NCI-H510A (cell line): ENCODE measurements at places on chromosomes 2 and 18.

- no peak for DNase-seq
Measured at GRCh38 chr2:234388591-234388990, 108.3 kb downstream of the ARL4C start.

DNA sequence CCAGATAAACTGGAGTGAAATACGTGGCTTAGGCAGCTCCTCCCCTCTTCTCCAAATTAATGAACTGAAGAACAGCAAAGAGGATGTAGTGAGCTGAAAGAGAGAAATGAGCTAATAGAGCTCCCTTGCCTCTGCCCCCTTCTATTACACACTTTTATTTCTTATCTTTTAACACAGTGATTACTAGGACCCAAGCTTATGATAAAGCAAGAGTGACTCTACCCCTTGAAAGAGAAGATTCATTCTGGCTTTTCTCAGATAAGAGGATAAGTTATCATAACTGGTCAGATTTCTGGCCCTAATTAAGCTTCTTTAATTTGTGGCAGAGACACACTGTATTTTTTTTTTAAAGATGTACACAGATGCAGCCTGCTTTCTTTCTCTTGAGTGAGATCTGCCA, 102.2 kb downstream of the MSTN start:
- no peak for DNase-seq

DNA sequence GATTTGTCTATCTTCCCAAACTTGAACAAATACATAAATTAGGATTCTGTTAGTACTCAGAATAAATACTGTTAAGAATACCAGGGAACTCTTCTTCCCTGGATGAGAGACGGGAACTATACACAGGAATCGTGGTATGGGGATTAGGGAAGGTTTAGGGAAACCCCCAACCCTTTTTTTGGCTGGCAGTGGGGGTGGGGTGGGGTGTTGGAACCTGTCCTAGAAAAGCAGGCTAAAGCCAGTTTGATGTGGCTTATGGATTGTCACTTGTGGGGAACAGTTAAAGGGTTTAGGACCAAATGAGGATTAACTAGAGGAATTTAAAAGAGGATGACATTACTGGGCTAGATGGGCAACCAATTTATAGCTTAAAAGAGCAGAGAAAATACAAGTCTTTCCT, 1.8 kb downstream of the SLC4A10 start:
- DNase-seq, result no peak

DNA sequence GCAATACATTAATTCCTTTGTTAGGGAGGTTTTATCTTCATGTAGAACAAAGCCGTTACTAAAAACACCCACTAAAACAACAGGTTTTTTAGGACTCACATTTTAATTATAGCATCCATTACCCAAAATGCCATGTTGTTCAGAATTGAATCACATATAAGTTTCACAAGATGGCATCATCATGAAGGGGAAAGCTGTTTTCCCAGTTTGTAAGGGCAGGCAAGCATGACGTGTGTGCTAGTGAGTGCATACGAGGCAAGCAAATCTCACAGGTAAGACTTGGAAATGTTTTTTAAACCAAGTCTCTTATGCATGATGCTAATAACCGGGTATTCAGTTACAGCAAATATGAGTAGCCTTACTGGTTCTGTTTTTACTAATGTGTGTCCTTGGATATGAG, 111.8 kb upstream of the NFATC1 start:
- DNase-seq, result no peak

- no peak for DNase-seq
Measured at GRCh38 chr18:9862686-9863085, 23.1 kb upstream of the TXNDC2 start.

GRCh38 chr2:46389417-46389916, 89.9 kb upstream of the TMEM247 start:
- no peak for DNase-seq

DNA sequence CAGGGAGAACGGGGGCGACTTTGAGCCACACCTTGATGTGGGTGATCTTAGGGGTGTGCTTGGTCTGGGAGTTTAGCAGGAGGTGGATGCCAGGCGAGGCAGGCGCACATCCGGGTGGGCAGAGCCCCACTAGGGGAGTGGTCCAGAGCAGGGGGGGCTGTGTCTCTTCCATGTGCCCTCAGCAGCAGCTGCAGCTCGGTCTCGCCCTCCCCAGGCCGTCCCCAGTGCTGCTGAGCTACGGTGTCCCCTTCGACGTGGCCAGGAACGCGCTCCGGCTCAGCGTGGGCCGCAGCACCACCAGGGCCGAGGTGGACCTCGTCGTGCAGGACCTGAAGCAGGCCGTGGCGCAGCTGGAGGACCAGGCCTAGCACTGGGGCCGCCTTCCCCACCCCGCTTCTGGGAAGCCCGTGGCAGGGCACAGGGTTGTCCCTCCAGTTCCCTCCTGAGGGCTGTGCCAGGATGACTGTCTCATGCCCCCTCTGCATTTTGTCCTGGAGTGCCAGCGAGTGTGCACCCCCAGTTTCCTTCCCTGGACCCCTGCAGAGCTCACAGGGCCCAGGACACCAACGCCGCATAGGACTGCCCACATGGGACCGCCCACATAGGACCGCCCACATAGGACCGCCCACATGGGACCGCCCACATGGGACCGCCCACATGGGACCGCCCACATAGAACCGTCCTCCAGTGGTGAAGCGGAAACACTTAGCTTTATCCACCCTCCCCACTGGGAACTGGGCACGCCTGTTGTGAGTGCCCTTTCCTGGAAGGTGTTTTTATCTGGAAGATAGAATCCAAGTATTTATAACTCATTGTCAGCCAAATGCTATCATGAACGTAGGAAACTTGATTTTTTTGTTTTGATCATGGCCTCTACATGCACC, 1.9 kb upstream of the ESPNL start:
- no peak for DNase-seq

GRCh38 chr18:58520969-58521368, 107.9 kb downstream of the ALPK2 start:
- no peak for DNase-seq

DNA sequence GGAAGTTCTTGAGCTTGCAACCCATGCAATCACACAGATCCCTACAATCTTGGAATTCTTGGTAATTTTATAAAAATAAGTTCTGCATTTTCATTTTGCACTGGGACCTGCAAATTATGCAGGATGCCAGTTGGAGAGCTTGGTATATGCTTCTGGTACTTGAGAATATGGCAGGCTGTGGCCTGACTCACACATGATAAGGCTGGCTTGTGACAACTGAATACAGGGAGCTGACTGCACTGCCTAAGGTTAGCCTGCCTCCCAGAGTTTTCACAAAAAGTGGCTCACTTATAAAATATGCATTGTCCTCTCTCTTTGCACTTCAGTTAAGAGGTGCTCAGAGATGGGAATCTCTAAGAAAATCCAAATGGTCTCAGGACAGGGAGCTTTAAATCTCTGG, 265.5 kb upstream of the KCNJ3 start:
- no peak for DNase-seq

DNA sequence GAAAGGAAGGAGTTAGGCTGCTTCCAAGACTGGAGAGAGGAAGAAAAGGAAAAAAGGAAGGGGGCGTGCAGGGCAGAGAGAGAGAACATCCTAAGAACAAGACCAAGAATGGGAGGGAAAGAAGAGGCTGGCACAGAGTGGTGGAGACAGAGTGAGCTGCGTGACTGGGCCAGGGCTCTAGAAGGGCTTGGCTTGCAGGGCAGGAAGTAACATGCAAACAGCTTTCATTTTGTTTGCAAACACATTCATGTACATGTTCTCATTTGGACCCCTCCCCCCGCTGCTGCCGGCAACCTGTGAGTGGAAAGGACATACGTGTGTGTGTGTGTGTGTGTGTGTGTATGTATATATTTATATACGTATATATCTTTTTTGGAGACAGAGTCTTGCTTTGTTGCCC, 46.8 kb upstream of the DNMT3A start:
- DNase-seq, result no peak

- DNase-seq, result no peak
Measured at GRCh38 chr18:11162889-11163288, 13.5 kb upstream of the PIEZO2 start.

- DNase-seq, result no peak
Measured at GRCh38 chr18:58562999-58563667, 65.8 kb downstream of the ALPK2 start.

DNA sequence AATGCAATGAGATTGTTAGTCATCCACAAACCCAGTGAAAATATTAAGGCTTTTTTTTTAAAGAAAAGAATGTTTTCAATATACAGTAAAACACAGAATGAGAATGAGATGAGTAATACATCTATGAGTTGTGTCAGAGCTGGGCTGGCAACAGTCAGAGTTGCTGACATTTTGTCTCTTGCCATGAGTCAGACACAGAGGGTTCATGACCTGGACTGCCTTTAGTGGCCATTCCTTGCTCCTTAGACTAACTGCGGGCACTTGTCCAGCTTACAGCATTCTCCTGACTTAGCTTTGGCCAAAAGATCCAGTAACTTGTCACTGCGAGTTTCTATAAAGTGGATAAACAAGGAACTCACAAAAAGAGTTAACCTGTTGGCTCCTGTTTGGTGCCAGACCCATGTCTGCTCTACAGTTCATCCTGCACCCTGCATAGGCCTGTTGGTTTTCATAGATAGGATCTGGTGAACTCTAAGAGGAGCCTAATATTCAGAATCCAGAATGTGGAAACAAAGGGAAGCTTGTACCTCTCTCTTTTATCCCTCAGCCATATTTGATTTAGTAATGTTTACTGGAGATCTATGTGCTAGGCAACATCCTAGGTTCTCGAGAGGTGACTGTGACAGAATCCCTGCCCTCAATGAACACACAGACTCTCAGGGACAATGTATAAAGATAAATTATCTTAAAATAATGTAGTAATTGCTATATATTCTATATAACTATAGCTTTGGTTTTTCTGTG, 391.5 kb upstream of the VWC2L start:
- no peak for DNase-seq

- peak; percentile 59 for DNase-seq
Measured at GRCh38 chr2:175432021-175432420, 250.5 kb upstream of the ATP5MC3 start.

- no peak for DNase-seq
Measured at GRCh38 chr18:49944663-49945062, 131.3 kb upstream of the ACAA2 start.

GRCh38 chr2:216064014-216064630, 17.5 kb downstream of the PECR start:
- no peak for DNase-seq

- DNase-seq, result no peak
Measured at GRCh38 chr18:37476182-37476581, 89.4 kb downstream of the CELF4 start.

GRCh38 chr18:44803019-44803650, 122.4 kb downstream of the SETBP1 start:
- no peak for DNase-seq

- DNase-seq, result no peak
Measured at GRCh38 chr2:43762286-43762685, 11.6 kb upstream of the DYNC2LI1 start.

DNA sequence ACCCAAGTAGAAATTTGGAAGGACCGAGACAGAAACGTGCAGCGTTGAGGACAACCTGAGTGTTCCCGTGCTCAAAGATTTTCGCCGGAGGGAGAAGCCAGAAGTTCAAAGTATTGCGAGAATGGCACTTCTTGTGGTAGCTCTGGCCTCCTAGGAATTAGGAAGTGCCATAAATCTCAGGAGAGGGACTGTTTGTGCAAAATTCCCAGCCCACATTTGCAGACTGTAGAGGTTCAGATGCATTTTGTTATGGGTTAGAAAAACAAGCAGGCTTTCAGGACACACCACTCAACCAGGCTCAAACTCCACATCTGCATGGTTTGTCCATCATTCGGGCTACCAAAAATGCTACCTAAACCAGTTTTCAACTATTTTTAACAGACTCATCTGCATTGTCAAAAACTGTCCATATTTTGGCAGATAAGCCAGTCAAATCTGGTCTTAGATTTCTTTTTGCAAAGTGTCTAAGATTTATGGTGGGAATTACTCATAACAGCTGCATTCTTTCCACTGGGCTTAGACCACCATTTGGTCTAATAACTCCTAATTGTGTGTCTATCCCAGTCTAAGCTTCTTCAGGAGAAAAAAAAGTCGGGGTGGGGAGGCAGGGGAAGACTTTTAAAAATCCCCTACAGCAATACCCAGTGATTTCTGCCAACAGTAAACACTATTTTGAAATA, 422.9 kb downstream of the ARHGAP15 start:
- no peak for DNase-seq

DNA sequence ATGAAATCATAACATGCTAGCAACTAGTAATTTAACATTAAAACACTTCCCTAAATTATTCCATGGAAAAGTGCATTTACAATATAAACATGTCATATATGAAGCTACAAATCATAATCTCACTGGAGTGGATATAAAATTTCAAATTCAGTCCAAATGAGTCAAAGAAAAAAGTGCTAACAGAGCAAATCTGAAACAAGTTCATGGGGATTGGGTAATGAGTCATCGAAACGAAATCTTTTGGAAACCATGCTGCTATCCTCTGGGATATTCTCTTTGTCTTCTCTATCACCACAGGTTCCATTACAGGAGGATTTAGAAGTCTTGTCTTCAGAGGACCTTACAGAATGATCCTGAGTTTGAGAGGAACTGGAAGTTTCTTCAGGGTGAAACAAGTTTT, 34.1 kb downstream of the STK17B start:
- DNase-seq, result no peak

GRCh38 chr2:61670591-61671501, 132.7 kb upstream of the XPO1 start:
- DNase-seq, result no peak

GRCh38 chr2:151860210-151860609, 32.0 kb upstream of the ARL5A start:
- DNase-seq, result no peak

DNA sequence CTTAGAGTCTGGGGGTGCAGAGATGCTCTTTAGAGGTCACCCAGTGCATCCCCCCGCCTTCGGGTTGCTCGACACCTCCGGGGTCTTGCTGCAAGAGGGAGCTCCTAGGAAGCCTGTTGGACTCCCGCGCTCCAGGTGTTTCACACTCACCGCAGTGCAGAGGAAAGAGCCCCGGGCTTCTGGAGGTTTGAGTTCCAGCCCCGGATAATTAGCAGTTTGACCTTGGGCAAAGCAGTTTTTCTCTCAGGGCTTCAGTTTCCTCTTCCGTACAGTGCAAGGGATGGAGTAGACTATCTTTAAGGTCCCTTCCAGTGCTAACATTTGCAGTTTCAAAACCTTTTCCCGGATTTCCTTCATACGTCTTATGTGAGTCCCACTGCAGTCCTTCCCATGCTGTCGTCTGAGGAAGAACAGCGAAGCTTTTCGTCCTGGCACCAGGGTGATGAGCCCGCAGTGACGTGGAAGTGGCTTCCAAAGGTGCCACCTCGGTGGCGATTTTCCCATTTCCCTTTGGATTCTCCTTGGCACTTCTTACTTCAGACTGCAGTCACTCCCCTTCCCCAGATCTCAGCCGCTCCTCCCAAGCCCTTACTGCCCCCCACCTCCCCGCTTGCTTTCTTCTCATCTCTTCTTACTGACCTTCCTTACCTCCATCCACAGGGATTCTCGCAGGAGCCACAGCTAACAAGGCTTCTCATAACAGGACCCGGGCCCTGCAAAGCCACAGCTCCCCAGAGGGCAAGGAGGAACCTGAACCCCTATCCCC, 585 bp downstream of the PNKD start:
- DNase-seq, result no peak

- DNase-seq, result no peak
Measured at GRCh38 chr2:43018179-43019024, 208.0 kb downstream of the ZFP36L2 start.

- DNase-seq, result no peak
Measured at GRCh38 chr2:213243189-213244044, 40.8 kb upstream of the SPAG16 start.

- no peak for DNase-seq
Measured at GRCh38 chr18:21452796-21453510, 147.6 kb downstream of the ESCO1 start.

- DNase-seq, result peak; percentile 36
Measured at GRCh38 chr2:127080938-127081755, 25.8 kb downstream of the BIN1 start.
